Thymus (tissue), 14 donors: ENCODE measurements at places on chromosomes 11 and 22. TPM values are rescaled to one million over a fixed set of nuclear protein-coding genes. Genes with fewer than 3 reads are reported as not detected.
A peak's percentile ranks its signal among the peaks of the same experiment; 100 is the strongest.

Gene NRIP3
- 1.2 TPM for total RNA-seq

Gene SYT7
- 0.14 TPM for total RNA-seq

GRCh38 chr11:80593648-80594374 lies 1153.0 kb upstream of the TENM4 start:
- DNase-seq, result no peak

DNA sequence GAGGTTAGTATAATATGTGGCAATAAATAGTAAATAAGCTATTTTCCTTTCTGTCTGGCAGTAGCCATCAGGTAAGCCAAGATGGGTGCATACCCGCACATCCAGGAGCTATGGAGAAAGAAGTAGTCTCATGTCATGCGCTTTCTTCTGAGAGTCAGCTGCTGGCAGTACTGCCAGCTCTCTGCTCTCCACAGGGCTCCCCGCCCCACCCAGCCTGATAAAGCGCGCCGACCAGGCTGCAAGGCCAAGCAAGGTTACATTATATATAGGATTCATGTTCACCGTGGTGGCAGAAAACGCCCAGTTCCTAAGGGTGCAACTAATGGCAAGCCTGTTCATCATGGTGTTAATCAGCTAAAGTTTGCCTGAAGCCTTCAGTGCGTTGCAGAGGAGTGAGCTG lies 126.2 kb downstream of the ATG16L2 start:
- DNase-seq, result no peak

- no peak for DNase-seq
Observed at GRCh38 chr11:77647654-77648305, 10.2 kb upstream of the CLNS1A start.

- DNase-seq, result no peak
Observed at GRCh38 chr11:64125676-64126075, 40.2 kb downstream of the MACROD1 start.

- peak; percentile 76 for DNase-seq
Observed at GRCh38 chr11:112024773-112025678, at the start of gene DLAT. Gene DLAT, plus strand, starts transcription at chr11:112025408. Its CDS starts 65 bp downstream, at chr11:112025473.

- DNase-seq, result no peak
Observed at GRCh38 chr11:130625578-130626306, 177.3 kb downstream of the ADAMTS15 start.

DNA sequence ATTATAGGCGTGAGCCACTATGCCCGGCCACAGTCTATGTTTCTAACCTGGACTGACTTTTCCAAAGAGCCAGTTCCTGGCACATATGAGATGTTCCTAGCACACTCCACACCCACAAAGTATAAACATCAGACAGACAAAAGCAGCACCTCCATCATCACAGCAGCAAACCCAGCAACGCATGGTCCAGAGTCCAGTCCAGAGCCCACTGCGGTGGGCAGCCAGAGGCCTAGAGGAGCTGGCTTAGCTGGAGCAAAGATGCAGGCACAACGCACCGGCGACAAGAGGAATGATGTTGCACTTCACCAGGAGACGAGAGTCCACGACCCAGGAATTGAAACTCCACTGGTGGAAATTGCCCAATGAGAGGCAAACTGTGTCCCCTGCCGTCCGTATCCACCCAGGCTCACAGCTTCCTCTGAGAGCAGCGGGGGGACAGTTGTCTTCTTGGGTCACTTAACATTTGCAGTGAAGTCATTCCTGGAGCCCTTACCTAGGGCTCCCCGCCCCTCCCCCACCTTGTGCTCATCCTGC lies 36.6 kb downstream of the RPS6KA4 start:
- DNase-seq, result no peak
